ENCODE measurements at places on chromosomes 5 and 9. TPM values are rescaled to one million over a fixed set of nuclear protein-coding genes. Genes with fewer than 3 reads are reported as not detected.

UGT3A1 gene
- total RNA-seq: not detected

GRCh38 chr5:51395666-51396356, 12.6 kb downstream of the ISL1 start:
- no peaks in the 10 kb centered on the region for H3K36me3 ChIP-seq
- no peak overlapping the region for H3K4me3 ChIP-seq
- DNase-seq: no peak
- no peaks in the 10 kb centered on the region for H3K4me1 ChIP-seq
- no peak overlapping the region for H3K27ac ChIP-seq

GRCh38 chr5:219460-219863, 1.3 kb downstream of the SDHA start:
- no peaks in the 10 kb centered on the region for H3K27me3 ChIP-seq
- DNase-seq: peak; percentile 29
- H3K4me1 ChIP-seq: no peaks in the 10 kb centered on the region
- peak overlapping the region; percentile 87 for H3K27ac ChIP-seq

DNA sequence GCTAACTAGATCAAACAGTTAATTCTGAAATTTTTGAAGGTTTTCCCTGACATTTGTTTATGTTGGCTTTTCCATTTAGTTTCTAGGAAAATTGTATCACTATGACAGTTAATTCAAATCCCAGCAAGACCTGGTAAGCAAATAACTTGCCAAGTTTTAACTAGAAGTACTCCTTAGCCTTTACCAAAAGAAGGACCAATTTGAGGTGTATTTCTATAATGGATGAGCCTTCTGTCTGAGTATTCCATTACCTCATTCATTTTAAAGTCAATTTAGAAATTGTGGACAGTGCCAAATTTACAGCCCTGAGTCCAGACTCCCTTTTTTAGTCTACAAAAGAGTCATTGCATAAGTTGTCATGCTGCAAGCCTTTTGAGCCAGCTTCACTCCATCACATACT, 687.6 kb downstream of the CETN3 start:
- DNase-seq: no peak
- H3K4me3 ChIP-seq: no peak overlapping the region
- H3K27me3 ChIP-seq: no peaks in the 10 kb centered on the region
- H3K27ac ChIP-seq: no peak overlapping the region
- no peaks in the 10 kb centered on the region for H3K36me3 ChIP-seq

DNA sequence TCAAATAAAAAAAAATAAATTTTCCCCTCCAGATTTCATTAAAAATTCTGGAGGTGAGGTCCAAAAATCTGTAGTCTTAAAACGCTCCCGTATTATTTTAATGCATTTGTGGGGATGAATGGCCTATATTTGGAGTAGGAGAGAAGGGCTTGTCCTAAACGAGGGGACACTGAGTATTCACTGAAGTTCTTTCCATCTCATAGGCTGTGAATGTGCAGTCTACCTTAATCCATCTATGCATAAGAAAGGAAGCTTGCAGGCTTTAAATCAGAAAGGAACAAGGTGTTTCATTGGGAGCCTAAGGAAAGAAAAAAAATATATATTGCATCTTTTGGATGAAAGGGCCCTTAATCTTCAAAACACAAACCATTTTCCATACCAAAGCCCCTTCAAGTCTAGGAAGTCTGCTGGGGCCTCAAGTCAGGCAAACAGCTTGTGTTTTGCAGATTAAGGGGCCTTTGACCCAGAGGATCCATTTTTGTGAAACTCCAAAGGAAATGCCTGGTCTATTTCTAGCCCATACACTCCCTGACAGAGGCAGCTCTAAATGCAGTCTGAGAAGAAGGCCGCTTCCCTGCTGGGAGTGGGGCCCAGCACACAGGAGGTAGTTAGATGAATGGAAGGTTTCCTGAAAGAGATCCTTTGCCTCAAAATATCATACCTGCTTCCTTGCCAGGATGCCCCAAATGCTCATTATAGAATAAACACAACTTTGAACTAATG, 35.6 kb downstream of the BRINP1 start:
- H3K4me3 ChIP-seq: no peak overlapping the region
- H3K36me3 ChIP-seq: no peaks in the 10 kb centered on the region
- H3K4me1 ChIP-seq: no peaks in the 10 kb centered on the region
- DNase-seq: no peak
- H3K27me3 ChIP-seq: no peaks in the 10 kb centered on the region

GRCh38 chr5:99005506-99005905, 76.7 kb upstream of the CHD1 start:
- H3K27ac ChIP-seq: no peak overlapping the region
- H3K4me3 ChIP-seq: no peak overlapping the region
- DNase-seq: no peak
- no peaks in the 10 kb centered on the region for H3K4me1 ChIP-seq
- H3K27me3 ChIP-seq: no peaks in the 10 kb centered on the region

CYSRT1 gene
- not detected for total RNA-seq

GRCh38 chr9:16450578-16450977, 419.9 kb downstream of the BNC2 start:
- no peak for DNase-seq
- no peaks in the 10 kb centered on the region for H3K27me3 ChIP-seq
- no peak overlapping the region for H3K27ac ChIP-seq
- no peak overlapping the region for H3K4me3 ChIP-seq
- no peaks in the 10 kb centered on the region for H3K36me3 ChIP-seq
- no peaks in the 10 kb centered on the region for H3K4me1 ChIP-seq

SHROOM1 gene
- 36.9 TPM for total RNA-seq

DNA sequence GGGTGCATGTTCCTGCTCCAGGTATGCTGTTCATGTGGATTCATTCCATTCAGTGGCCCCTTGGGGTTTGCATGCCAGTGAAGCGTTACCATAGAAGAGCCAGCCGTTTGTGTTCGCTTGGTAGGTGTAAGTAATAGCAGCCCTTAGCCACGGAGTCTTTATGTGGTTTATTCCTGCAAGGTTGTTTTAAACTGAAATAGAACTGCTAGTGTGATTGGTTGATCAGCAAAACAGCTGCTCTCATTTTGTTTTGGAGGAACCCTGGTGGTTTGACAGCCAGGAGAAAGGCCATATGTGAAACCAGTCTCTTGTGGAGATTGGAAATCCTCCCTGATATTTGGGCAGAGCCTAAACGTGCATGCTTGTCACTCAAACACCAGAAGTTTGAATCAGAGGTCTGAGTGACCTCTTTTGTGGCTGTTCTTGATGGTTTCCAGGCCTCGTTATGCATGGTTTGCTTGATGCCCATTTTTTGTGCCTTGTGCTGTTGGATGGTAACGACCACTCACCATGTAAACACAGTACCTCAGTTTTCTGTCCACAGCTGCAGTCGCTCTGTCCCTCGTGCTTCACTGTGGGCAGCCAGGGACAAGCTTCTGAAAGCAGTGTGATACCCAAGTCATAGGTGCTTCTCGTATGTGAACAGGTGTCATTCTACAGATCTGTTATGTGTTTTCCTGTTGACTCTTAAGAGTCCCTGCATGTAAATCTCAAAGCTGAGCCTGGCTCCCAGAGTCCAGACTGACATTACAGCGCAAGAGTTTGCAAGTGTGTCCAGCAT, 58.3 kb upstream of the NXNL2 start:
- peaks cover 3% of the 10 kb centered on the region for H3K36me3 ChIP-seq
- H3K4me3 ChIP-seq: no peak overlapping the region
- no peaks in the 10 kb centered on the region for H3K27me3 ChIP-seq
- no peak overlapping the region for H3K27ac ChIP-seq
- no peaks in the 10 kb centered on the region for H3K4me1 ChIP-seq
- no peak for DNase-seq

DNA sequence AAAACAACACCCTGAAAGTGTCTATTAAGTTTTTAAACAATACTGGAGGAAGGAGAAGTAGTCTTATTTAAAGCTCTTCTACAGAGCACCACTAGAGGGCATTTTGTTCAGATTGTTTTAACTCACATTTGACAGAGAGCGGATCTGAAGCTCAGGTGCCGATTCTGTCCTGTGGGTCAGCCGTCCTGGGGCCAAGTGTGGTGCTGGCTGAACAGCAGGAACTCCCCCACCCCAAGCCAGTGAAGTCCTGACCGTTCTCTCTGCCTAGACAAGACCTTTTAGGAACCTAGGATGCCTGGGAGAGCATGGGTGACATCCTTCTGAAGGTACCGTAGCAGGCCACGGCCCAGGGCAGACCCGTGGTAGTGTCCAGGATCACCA, 3.9 kb downstream of the EXOC3 start:
- no peaks in the 10 kb centered on the region for H3K4me1 ChIP-seq
- H3K4me3 ChIP-seq: no peak overlapping the region
- no peaks in the 10 kb centered on the region for H3K27me3 ChIP-seq
